Activated CD8-positive, alpha-beta memory T cell treated with anti-CD3 and anti-CD28 coated beads, Interleukin-2, amount 50 U/mL, for 4 hours (primary cell): ENCODE measurements at places on chromosomes 7 and 10.

DNA sequence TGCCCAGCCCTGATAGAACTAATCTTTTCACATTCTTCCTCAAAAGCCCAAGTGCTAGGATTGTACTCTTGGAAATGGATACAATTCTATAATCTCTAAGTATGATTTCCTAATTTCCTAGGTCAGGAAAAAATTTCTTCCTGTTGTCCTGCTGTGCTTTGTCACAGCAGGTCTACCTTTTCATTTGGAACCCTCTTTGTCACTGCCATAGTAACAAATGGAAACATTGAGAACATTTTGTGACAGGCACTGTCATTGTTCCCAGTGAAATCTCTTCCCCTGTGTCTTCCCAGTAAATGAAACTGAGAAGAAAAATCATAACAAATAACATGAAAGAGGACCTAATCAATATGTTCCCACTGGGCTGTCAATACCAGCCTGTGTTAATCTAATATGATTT is 150.9 kb upstream of the KAT6B start:
- no peak for DNase-seq

DNA sequence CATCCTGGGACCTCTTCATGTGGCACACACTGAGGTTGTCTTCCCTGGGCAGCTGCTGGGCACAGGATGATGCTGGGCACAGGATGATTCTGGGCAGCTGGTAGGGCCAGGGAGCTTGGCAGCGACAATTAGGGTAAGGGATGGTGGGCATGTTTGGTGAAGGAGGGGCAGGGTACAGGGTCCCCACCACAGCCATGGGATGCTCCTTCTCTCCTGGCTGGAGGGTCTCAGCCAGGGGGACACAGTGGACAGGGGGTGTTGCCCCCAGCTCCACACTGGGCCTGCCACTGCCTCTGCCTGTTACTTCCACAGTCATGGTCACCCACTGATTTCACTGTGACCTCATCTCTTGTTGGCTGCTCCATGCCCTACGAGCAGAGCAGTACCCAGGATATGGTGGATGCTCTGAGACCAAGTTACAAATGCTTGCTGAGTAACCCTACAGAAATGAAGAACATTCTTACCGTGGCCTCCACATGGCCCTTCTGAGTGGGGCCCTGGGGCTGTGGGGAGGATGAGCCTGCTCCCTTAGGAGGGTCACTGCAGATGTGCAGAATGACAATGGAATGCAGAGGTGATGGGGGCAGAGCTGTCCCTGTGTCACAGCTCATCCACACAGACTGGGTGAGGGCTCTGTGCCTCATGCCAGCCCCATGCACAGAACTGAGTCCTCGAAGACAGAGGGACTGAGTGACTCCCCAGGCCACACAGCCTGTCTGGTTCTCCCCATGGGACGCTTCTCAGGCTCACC is 28.4 kb upstream of the RET start:
- DNase-seq: no peak

- DNase-seq: no peak
These were observed 270.5 kb upstream of the MKLN1 start for GRCh38 chr7:131057015-131057793.

GRCh38 chr7:47255441-47255840 is 326.5 kb downstream of the TNS3 start:
- DNase-seq: no peak

GRCh38 chr10:16646181-16647059 is 124.7 kb upstream of the C1QL3 start:
- DNase-seq: no peak

DNA sequence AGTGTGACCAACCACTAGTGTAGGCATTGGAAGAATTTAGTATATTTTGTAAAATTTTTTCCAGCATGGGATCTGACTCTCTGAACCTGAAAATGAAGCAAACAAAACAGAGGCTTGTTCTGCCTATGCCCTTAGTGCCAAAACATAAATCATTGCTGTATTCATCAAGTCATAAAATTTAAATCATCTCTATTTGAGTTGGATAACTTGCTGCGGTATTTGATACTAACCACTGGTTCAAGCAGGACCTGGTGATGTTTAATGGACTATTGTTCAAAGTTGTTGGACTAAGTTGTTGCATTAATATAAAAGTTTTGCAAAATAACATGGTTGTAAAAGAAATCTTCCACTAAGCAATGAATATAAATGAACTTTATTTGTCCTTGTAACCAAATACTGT is 19.8 kb upstream of the RPA3 start:
- no peak for DNase-seq

DNA sequence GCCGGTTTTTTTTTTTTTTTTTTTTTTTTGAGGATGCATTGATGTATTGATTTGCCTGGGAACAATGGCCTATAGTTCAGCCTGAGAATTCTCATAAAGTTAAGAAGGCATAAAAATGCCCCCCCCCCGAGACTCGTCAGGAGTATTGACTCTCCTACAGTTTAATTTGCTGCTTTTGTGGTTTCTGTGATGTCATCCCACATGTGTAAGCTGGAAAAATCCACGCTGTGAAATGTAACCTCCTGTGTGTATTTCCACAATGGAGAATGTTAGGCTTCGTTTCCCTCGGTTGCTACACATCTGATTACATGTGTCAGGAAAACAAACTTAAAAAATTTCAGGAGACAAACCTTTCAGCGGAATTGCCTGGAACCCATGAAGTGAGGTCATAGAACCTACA is 117.9 kb downstream of the FANK1 start:
- no peak for DNase-seq

DNA sequence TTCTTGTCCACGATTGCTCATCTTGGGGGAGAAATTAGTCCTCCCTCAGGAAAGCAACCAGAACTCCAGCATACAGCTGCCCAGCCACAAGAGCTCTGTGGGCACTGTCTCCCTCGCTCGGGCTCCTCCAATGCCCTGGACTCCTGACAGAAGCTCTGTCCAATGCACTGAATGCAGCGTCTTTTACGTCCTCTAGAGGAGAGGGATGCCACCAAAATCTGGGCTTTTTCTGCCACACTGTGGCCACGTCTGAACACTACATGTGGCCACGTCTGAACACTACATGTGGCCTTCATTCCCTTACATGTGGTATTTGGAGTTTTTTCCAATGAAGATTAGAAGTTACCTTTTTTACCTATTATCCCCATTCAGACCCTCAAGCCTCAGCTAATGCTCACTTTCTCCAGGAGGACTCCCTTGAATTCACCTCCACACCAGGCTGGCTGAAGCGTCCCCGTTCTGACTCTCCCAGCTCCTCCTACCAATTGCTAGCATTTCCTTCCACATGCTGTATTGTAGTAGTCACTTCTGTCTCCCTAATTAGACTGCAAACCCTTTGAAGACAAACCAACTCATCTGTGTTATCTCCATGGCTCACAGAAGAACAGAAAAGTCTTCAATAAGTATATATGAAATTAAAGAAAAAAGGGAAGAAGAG is 134.3 kb upstream of the PDE1C start:
- no peak for DNase-seq

DNA sequence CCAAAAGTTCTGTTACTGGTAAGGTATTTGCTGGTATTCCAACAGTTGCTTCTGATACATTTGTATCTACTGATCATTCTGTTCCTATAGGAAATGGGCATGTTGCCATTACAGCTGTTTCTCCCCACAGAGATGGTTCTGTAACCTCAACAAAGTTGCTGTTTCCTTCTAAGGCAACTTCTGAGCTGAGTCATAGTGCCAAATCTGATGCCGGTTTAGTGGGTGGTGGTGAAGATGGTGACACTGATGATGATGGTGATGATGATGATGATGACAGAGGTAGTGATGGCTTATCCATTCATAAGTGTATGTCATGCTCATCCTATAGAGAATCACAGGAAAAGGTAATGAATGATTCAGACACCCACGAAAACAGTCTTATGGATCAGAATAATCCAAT is 131.0 kb downstream of the AASS start:
- no peak for DNase-seq

DNA sequence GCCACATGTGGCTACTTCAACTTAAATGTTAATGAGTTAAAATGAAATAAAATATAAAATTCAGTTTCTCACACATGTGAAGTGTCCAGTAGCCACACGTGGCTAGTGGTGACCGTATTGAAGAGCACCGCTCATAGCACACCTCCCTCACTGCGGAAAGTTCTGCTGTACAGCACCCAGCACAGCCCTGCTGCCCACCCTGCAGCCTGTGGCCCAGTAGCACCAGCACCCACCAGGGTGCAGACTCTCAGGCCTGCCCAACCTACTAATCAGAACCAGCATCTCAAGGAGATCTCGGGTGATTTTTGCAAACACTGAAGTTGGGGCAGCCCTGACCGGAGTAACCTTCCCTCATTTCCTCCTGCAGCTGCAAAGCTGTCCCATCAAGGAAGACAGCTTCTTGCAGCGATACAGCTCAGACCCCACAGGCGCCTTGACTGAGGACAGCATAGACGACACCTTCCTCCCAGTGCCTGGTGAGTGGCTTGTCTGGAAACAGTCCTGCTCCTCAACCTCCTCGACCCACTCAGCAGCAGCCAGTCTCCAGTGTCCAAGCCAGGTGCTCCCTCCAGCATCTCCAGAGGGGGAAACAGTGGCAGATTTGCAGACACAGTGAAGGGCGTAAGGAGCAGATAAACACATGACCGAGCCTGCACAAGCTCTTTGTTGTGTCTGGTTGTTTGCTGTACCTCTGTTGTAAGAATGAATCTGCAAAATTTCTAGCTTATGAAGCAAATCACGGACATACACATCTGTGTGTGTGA is 162.8 kb upstream of the LANCL2 start:
- DNase-seq: no peak

- no peak for DNase-seq
These were observed 70.1 kb downstream of the RELN start for GRCh38 chr7:103919272-103919868.

- DNase-seq: no peak
These were observed 97.0 kb downstream of the TPK1 start for GRCh38 chr7:144738708-144739314.

GRCh38 chr10:3433988-3434387 is 261.4 kb upstream of the PITRM1 start:
- no peak for DNase-seq
